ENCODE measurements at places on chromosomes 2 and 18.
A peak's percentile ranks its signal among the peaks of the same experiment; 100 is the strongest.

- DNase-seq, result no peak
Observed at GRCh38 chr2:144402251-144402650, 117.7 kb downstream of the ZEB2 start.

GRCh38 chr2:129469871-129470270 is 509.6 kb upstream of the RAB6C start:
- DNase-seq, result no peak

DNA sequence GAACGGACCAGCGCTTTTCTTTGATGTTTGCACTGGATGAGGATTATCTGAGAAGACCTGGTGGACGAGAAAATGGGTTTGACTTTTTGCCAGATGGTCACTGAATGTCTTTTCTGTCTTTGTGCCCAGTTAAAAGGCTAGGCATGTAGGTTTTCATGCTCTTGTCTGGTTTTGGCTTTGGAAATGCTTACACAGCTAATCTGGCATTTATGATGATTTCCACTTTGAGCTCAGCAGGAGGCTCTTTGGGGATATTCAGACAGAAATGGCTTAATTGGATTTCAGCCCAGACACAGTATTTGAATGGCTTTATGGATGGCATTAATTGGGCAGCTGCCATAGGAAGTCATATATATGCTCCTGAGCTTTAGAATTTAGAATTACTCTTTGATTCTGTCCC is 59.6 kb downstream of the NCK2 start:
- DNase-seq, result peak; percentile 63

DNA sequence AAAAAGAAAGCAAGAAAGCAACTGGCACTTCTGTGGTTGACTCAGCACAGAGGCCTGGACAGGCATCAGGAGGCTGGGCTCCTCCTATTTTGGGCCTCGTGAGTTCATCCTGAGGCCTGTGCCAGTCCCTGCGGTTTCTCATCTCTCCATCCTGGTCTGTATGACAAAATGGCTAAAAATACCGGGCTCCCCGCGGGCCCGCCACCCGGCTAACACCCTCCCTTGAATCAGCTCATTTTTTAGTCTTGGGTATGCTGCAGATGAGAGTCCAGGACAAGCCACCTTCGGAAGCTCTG is 62.3 kb upstream of the YWHAQ start:
- DNase-seq, result peak; percentile 98

GRCh38 chr18:23723121-23723520 is 33.9 kb downstream of the LAMA3 start:
- DNase-seq, result no peak

GRCh38 chr2:205405194-205405593 is 277.1 kb upstream of the NRP2 start:
- peak; percentile 26 for DNase-seq

DNA sequence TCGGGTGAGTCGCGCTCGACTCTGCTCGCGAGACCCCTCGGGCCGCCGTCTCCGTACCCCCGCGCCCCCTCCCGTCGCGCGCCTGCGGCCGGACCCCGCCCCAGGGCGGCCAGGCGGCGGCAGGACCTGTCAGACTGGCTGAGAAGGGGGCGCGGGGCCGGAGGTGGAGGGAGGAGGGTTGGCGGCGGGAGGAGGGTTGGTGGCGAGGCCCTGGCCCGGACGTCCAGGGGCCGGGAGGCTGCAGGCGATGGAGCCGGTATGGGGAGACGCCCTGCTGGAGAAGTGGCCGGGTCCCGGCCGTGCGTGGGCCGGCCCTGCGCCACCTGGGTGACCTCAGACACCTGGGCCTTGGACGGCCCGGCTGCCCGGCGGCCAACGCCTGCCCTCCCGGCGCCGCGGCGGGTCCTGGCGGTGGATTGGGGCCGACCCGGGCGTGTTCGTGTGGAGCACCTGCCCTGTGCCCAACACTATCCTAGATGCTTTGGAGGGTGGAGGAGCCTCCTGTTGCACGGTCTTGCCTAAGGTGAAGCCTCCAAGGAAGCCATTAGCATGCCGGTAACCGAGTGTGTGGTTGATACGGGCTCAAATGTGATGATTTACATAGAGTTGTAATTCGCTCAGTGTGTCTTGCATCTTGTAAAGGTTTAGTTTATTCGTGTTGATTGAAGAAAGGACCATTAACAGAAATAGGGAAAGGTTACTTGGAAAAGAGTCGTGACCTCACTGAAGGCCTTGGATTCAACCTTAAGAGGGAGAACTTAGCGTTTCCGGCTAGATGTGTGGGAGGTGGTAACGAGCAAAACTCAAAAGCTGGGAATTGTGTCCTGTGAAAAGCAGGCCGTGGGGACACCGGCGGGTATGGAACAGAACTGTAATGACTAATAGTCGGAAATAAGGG is 550 bp downstream of the MYL12B start:
- no peak for DNase-seq

- DNase-seq, result no peak
Observed at GRCh38 chr2:164824872-164825271, 16.8 kb downstream of the COBLL1 start.

- no peak for DNase-seq
Observed at GRCh38 chr2:20250436-20250835, 25.5 kb upstream of the SDC1 start.

- DNase-seq, result no peak
Observed at GRCh38 chr2:189854187-189854586, 69.9 kb downstream of the PMS1 start.

DNA sequence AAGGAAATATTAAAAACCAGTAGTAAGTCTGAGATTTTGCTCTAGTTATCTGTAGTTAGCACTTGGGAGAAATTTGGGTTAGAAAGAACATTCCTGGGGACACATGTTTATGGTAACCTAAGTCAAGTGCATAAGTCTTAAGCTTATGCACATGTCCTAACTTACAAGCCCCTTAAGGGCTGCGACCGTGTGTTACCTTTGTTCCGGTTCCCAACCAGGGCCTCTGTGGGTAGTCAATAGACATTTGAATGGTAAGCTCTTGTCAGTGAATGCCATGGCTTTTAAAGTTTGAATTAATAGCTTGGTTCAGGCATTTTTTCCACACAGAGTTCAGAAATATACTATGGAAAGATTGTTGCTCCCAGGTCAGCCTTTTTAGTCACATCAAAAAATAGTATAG is 64.7 kb upstream of the CWC22 start:
- DNase-seq, result no peak

- DNase-seq, result no peak
Observed at GRCh38 chr2:5932556-5933469, 240.6 kb downstream of the SOX11 start.

- no peak for DNase-seq
Observed at GRCh38 chr2:136362676-136363390, 244.9 kb upstream of the CXCR4 start.

GRCh38 chr18:62170857-62171256 is 16.0 kb downstream of the PIGN start:
- DNase-seq, result no peak

GRCh38 chr2:149221898-149222297 is 108.5 kb upstream of the LYPD6 start:
- DNase-seq, result peak; percentile 78

DNA sequence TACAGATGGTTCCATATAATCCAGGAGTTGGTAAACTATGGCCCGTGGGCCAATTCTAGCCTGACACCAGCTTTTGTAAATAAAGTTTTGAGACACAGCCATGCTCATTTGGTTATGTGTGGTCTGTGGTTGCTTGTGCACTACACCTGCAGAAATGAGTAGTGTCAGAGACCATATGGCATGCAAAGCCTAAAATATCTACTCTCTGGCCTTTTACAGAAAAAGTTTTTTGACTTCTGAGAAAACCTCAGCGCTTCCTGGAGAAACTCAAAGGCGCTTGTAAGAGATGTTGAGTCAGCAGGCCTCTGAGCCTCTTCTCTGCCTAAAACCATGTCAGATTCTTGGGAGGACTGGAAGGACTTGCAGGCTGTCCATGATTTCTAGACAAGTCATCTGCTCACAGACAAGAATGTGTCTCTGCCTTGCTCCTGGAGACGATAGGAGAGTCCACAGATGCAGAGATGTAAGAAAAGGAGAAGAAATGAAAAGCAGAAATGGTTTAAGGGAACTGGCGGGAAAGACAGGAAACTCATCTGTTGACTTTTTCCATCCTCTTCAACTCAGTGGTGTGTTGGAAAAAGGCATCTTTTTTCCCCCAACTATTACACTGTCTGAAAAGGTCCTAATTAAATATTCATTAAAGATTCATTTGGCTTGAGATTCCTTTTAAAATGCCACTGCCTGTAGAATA is 5.2 kb downstream of the TTC39C start:
- DNase-seq, result peak; percentile 68

GRCh38 chr18:79133724-79134123 is 64.5 kb downstream of the ATP9B start:
- no peak for DNase-seq

GRCh38 chr2:75828826-75829225 is 118.1 kb upstream of the GCFC2 start:
- no peak for DNase-seq
